ENCODE measurements at places on chromosomes 5 and 9.
A peak's percentile ranks its signal among the peaks of the same experiment; 100 is the strongest.

DNA sequence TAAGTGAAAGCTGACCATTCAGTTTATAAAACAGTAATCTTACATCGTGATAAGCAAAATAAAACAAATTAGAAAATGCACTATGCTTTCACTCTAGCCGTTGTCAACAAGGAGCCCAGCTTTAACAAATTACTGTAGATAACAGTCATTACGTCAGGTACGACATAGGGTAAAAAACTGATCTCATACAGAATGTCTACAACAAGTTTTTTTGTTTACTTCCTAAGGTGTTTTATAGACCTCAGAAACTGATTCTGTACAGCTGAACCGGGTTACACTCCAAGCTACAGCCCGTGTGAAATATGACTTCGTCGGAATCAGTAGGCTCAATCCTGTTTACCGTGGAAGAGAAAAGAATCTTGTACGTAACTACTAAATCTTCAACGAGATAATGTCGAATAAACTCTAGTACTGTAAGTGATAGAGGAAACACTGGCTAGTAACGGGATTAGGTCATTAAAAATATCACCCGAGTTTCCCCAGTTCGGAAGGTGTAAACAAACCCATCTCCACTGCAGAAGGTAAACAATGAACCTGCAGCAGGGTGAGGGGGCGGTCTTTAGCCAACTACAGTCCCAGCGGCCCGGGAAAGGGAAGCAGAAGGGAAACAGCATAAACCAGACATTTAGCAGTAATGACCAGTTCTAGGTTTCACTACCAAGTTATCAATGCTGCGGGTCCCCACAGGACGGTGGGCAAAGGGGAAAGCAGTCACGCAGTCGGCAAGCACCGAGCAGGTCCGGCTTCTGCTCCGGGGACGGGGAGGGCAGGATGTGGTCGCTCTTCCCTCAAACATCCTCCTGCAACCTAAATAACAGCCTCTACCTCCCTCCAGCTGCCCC, 1.1 kb downstream of the RICTOR start:
- DNase-seq: peak; percentile 45

DNA sequence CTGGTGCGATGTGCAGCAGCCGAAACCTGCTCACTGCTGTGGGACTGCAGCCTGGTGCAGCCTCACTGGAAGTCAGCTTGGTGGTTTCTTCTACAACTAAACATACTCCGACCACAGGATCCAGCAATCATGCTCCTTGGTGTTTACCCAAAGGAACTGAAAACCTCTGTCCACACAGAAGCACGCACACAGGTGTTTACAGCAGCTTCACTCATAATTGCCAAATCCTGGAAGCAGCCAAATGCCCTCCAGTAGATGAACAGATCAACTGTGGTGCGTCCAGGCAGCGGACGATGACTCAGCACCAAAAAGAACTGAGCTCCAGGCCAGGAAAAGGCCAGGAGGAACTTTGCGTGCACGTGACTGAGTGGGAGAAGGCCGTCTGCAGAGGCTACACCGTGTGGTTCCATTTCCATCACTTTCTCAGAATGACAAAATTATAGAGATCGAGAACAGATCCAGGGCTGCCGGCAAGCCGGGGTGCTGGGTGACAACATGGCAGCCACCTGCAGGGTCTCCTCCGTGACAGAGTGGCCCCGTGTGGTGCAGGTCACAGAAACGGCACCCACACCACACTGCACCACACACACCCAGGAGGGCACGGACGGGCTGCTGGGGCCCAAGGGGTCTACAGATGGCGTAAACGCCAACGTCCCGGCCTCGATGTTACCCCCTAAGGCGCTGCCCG, 23.1 kb upstream of the NSMF start:
- peak; percentile 93 for DNase-seq

DNA sequence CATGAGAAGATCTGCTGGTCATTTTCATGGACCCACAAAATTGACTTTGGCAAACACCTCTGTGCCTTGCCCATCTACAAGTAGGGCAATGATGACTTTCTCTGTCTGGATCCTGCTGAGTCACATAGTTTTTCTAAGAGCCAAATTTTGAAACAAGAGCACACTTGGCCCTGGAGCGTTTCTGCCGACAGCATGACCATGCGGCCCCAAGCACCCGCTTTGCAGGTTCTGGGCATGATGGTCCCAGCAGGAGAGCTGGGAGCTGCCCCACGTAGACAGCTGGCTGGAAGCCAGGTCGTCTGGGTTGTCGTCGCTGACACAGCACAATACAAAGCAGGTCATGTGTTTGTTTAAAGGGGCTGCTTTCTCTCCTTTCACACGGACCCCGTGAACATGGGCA, 159.8 kb downstream of the SYK start:
- DNase-seq: peak; percentile 20

DNA sequence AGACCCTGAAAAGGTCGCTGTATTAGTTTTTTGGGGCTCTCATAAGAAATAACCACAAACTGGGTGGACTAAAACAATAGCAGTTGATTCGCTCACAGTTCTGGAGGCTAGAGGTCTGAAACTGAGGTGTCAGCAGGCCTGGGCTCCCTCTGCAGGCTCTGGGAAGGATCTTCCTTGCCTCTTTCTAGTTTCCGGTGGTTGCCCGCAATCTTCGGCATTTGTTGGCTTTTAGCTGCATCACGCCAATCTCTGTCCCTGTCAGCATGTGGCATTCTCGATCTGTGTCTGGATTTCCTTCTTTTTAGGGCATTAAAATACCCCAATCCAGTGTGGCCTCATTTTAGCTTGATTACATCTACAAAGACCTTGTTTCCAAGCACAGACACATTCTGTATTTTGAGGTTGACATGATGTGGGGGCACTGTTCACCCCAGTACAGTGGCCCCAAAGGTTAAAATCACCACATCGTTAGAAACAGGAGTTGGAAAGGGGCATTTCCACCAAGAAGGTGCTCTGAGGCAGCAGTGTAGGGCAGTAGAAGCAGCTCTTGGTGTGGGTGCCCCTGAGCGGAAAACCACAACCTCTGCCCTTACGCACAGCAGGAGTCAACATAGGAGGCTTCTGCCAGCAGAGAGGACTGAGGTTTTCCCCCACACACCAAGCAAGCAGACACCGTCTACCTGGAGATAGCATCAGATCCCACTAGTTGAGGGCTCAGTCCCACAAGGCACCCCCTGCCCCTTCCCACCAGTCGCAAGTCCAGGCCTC, 13.5 kb downstream of the ZNF79 start:
- no peak for DNase-seq

- DNase-seq: no peak
Observed at GRCh38 chr5:72364171-72364570, 44.0 kb downstream of the PTCD2 start.

DNA sequence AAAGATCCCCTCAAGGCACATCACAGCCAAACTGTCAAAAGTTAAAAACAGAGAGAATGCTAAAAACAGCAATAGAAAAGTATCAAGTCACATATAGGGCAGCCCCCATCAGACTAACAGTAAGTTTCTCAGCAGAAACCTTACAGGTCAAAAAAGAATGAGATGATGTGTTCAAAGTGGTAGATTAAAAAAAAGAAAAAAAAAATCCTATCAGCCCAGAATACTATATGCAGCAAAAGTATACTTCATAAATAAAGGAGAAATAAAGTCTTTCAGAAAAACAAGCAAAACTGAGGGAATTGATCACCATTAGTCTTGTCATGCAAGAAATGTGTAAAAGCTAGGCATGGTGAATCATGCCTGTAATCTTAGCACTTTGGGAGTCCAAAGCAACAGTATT, 99.9 kb upstream of the RAD23B start:
- DNase-seq: no peak

DNA sequence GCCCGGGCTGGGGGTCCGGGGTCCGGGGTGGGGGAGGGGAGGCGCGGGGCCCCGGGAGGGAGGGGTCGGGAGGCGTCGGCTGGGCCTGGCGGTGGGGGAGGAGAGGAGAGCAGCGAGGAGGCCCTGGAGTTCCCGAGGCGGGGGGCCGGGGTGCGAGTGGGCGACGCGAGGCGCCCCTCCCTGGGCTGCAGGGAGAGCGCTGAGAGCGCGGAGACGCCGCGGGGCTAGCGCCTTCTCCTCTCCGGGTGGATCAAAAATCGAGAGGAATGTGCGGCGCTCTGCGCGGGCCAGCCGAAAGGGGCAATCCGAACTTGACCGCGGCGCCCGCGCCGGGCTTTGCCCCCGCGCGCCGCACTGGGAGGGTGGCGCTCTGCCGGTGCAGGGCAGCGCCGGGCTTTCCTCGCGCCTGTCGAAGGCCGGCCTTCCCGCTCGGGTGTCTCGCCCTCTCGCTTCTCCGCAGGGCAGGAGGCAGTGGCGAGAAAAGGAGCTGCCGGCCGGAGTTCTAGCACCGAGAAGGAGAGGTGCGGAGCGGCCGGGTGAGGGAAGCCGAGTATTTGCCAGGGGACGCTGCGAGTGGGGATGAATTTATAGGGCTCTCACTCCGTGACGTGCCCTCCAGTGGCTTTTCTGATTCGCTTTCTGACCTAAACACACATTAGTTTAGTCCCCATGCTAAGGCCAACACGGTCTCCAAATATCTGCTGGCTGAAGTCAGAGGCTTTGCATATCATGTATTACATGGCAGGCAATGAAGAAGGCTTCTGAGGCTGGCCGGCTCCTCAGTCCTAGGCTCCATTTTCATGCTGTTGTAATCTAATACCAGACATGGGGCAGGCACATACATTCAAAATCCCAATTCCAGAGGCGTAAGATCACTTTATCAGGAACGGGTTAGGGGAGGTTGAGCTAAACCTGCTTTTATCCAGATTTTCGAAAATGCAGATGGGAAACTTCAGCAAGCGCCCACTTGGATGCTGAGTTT, 503 bp upstream of the GDNF start:
- peak; percentile 77 for DNase-seq

- DNase-seq: no peak
Observed at GRCh38 chr5:62762503-62762902, 183.9 kb downstream of the LRRC70 start.

- no peak for DNase-seq
Observed at GRCh38 chr9:69028754-69029153, 6.8 kb upstream of the FXN start.

- no peak for DNase-seq
Observed at GRCh38 chr5:133934822-133935666, 33.4 kb downstream of the C5orf15 start.

DNA sequence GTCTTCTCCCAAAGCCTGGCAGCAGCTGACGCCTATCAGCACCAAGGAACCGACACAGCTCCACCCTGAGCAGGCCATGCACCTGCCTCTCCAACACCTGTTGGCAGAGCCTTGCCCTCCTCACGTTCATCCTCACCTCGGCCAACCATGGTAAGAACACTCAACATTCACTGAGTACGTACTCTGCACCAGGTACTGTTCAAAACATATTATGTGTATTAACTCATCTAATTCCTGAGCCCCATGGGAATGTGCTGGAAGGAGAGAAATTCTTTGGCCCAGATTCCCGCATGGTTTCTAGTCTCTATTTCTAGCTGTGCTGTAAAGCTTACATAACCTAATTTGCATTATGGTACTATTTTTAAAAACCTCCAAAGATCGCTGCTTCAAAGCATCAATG, 86.1 kb downstream of the GPR21 start:
- no peak for DNase-seq

DNA sequence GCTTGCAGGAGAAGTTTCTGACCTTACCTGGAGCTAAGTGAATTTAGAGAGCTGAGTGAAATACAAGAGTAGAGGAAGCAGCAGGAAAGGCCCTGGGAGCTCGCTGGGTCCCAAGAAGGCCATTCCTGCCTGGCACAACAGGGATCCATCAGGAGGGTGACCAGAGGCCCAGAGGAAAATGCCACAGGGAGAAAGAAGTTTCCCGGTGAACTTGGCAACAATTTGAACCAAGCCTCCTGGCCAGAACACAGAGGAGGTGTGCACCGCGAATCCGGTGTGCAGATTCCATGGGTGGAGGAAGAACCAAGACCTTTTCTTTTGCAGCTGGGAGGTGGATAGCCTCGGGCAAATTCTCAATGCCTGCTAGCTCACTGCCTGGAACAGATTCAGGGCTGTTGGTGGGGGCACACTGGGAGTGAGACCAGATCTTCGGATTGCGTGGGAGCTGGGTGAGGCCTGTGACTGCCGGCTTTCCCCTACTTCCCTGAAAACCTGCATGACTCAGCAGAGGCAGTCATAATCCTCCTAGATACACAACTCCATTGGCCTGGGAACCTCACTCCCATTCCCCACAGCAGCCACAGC, 1850.9 kb upstream of the NUDT12 start:
- DNase-seq: no peak

DNA sequence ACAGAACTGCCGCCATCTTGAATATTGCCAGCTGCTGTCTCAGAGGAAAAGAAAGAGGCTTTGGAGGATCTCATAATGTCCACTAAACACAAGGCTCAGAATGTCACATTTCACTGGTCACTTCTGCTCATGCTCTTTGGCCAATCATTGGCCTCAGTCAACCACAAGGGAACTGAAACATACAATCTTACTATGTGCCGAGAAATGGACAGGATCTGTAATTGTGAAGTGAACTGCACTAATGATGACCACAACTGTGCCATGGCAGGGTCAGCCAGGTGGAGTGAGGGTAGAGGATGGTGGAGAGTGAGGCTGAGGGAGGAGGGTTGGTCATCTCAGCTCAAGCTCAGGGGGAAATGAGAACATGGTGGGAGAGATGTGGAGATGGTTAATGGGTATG, 32.8 kb downstream of the GDNF start:
- DNase-seq: no peak
